ENCODE measurements at places on chromosomes 4 and X. TPM values are rescaled to one million over a fixed set of nuclear protein-coding genes. Genes with fewer than 3 reads are reported as not detected.

- DNase-seq: no peak
Measured at GRCh38 chr4:2981256-2981819, 18.0 kb downstream of the GRK4 start.

RNF150 gene
- 0.21 TPM for polyA plus RNA-seq

DNA sequence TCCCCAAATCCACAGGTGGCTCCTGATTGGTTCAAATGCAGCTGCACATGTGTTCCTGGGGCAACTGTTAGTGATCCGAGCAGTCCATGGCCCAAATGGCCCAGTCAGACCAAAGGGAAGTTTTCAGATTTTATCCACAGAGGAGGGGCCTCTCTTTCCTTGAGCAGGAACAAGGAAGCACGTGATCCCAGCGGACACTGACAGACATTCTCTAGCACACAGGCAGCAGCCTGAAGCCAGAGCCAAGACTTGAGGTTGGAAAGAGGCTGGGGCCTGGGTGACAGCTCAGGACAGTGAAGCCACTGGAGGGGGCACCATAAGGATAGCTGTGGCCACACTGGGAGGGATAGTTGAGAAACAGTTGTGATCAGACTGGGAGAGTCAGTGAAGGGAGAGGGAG, 3.5 kb upstream of the ZFP92 start:
- no peak for DNase-seq

DNA sequence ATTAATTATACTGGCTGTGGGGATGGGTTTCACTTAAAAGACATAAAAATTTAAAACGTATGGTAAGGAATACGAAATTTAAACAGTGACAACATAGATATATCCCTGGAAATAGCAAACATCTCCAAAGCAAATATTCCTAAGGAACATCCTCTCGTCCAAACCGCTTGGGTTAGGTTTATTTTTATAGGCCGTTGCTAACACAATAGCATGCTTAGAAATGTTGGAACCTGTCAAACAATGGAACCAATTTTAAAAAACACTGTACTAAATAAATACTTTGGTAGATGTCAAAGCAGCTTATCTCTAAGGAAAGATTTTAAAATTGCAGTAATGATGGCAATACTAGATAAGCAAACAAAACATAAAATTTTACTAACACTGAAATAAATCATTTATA, 45.4 kb downstream of the SEC24D start:
- DNase-seq: no peak

PACRGL gene
- 12.9 TPM for polyA plus RNA-seq

CPXCR1 gene
- polyA plus RNA-seq: not detected

DNA sequence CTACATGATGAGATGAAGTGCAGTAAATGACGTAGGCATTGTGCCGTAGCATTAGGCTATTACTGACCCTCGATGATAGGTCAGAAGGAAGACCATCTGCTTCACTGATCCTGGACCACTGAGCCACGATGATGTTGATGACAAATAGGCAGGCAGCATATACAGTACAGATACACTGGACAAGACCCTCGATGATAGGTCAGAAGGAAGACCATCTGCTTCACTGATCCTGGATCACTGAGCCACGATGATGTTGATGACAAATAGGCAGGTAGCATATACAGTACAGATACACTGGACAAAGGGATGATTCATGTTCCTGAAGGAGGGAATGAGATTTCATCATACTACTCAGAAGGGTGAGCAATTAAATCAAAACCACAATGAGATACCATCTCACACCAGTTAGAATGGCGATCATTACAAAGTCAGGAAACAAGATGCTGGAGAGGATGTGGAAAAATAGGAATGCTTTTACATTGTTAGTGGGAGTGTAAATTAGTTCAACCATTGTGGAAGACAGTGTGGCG, 50.9 kb downstream of the BEND4 start:
- no peak for DNase-seq

GRCh38 chr4:158255727-158256324, 45.5 kb downstream of the TMEM144 start:
- DNase-seq: peak; percentile 41

- DNase-seq: no peak
Measured at GRCh38 chr4:122796801-122797404, 29.7 kb upstream of the FGF2 start.

SATL1 gene
- 0.03 TPM for polyA plus RNA-seq

Measured in A549 (cell line).